Stimulated activated CD4-positive, alpha-beta T cell treated with anti-CD3 and anti-CD28 coated beads, Interleukin-1b, Interleukin-23, amount 100 ng/mL, for 1 hour (primary cell): ENCODE measurements at places on chromosomes 16 and 17.

- DNase-seq = peak; percentile 53
Observed at GRCh38 chr17:7436556-7437368, 1.5 kb downstream of the TMEM102 start.

DNA sequence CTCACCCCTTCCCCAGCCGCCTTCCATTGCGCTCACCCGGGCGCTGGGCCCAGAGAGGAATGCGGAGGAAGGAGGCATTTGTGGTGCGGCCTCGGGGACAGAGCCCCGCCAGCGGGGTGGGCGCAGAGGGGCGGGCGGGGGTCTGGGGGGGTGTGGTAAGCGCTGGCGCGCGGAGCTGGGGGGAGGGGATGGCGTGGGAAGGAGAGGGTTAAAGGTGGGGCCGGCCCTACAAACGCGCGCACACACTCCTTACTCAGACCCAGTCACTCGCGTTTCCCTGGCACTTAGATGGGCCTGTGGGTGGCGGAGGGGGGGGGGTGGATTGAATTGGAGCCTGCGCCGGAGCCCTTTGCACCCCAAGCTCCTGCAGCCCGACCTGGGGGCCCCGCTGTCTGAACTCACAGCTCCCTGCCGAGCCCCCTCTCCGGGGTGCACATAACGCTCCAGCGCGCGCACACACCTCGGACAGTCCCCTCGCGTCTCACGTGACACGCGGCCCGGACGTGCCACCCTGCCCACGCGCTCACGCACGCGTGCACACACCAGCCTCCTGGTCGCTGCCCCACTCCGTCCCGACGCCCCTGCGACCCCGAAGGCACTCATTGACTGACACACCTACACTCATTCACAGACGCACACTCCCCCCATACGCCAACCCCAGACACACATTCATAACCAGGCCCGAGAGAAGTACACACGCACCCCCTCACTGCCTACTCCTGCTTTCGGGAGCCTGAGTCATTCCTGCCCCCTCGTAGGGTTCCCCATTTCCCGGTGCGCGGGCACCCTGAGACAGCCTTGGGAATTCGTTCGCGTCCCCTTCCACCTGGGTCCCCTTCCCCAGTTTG lies 844 bp downstream of the TBKBP1 start:
- DNase-seq = no peak

DNA sequence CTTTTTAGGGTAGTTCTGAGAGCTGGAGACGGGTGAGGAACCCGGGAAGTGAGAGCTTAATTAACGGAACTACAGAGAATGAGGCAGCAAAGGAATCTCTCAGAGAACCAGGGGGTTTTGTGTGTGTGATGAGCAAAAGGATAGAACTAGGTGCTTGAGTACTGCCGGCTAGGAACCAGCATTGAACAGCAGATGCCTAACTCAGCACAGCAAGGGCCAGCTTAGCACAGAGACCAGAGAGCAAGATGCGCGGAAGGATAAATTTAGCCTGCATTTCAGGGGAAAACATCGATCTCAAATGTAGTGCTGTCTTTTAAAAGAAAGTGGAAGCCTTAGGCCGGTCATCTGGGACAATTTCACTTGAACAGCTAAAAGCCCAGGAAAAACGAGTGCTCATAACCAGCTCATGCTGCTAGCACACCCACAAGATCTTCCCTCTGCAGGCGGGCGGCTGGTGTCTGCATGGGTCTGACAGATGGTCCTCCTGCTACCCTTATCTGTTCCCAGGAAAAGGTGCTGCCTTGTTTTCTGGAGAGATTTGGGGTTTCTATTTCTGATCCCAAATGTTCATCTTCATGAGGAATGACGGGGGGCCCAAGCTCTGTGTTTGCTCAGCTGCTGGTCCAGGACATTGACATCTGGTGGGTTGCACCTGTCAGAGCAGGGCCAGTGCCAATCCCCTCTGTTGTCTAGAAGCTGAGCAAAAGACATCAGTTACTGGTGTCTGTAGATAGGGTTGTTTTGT lies 103.9 kb downstream of the SOCS1 start:
- no peak for DNase-seq

GRCh38 chr17:9924735-9925191 lies 19.7 kb upstream of the RCVRN start:
- no peak for DNase-seq

DNA sequence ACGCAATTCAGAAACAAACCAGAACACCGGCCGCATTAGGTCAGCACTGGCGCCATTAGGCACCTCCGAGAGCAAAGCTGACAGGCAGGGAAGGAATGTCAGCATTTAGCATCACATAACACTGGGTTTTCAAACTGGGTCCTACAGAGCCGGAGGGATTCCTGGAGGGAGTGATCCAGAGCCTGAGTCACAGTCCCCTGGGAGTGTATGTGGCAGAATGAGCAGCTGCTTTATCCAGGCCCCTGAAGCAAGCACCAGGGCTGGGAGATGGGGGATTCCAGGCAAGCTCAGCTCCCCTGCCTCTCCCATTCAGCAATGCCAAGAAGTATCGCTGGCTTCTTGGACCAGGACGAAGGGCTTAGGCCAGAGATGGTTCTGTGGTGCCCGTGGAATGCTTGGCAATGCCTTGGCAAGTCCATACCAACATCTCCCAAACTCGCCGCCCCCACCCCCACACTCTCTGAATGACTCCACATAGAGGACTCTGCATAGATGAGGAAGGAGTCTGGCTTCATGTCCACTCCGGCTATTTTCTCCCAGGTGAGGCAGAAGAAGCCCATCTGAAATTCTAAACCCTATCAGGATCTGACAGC lies 20.4 kb downstream of the GAS7 start:
- no peak for DNase-seq

- DNase-seq = no peak
Observed at GRCh38 chr16:11530171-11530940, 56.4 kb downstream of the LITAF start.
